ENCODE measurements at places on chromosomes 16 and 17.
A peak's percentile ranks its signal among the peaks of the same experiment; 100 is the strongest.

DNA sequence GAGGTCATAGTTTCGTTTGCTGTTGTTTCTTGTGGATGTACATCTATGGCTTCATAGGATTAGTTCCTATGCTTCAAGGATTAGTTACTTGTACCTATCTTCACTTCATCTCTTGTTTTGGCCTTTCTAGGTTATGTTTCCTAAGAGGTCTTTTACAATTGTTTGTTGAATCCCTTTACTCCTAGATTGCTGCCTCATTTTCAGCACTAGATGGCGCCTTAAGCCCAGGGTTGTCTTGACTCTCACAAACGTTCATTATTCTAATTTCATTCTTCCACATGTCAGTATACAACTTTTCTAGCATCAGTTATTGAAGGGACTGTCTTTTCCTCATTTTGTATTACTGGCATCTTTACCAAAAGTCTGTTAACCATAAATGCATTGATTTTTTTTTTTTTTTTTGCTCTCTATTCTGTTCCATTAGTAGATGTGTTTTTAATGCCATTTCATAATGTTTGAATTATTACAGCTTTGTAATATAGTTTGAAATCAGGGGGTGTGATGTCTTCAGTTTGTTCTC is 45.0 kb upstream of the NACA2 start:
- peak; percentile 19 for DNase-seq

DNA sequence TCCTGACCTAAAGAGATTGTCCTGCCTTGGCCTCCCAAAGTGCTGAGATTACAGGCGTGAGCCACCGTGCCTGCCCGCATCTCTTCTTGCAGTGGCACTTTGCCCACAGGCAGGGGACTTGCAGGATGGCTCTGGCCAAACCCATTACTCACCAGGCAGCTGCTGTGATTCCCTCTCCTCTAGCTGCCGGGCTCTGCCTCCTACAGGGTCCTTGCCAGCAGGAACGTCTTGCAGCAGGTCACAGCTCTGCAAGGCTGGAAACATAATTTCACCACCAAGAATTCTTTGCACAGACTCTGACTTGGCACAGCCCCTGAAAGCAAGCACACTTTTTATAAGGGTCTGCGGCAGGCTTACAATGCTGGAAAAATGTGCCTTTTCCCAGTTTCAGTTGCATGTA is 20.3 kb downstream of the COX4I1 start:
- no peak for DNase-seq

GRCh38 chr17:17183744-17184143 is 22.4 kb downstream of the PLD6 start:
- no peak for DNase-seq

GRCh38 chr16:48284772-48285409 is 37.6 kb upstream of the ABCC11 start:
- DNase-seq: no peak

DNA sequence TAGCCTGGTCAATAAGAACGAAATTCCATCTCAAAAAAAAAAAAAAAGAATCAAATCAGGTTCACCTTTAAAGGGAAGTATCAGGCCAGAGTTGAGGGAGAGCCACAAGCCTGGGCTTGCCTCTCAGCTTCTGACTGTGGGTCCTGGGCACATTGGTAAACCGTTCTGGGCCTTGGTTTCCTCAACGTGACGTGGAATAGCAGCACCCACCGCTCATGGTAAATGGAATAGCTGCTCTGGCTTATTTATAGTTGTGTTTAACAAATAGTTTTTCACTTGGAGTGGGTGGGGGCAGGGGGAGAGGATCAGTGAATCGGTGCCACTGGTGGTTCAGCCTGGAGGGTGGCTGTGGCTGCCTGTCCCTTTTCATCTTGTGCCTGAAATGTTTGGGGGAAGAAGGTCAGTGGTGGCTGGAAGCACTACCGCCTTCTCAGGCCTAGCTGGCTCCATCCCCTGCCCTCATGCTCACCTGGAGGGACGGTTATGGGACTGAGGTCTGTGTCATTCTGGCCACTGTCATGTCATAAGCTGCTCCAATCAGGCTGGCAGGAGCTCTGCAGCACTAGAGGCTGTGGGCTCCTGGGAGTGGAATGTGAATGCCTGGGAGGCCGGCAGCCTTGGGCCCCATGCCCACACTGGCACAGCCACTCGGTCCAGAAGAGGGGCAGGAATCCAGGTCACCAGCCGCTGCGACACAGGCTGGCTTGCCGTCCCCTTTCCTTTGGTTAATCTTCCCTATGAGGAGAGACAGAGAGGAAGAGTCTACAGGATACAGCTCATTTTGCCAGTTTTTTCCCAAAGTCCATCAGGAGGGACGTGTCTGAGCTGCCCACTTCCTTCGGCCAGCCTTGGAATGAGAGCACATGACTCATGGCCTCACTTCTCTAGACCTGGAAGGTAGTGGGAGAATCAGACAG is 27.0 kb downstream of the CCR7 start:
- DNase-seq: no peak

DNA sequence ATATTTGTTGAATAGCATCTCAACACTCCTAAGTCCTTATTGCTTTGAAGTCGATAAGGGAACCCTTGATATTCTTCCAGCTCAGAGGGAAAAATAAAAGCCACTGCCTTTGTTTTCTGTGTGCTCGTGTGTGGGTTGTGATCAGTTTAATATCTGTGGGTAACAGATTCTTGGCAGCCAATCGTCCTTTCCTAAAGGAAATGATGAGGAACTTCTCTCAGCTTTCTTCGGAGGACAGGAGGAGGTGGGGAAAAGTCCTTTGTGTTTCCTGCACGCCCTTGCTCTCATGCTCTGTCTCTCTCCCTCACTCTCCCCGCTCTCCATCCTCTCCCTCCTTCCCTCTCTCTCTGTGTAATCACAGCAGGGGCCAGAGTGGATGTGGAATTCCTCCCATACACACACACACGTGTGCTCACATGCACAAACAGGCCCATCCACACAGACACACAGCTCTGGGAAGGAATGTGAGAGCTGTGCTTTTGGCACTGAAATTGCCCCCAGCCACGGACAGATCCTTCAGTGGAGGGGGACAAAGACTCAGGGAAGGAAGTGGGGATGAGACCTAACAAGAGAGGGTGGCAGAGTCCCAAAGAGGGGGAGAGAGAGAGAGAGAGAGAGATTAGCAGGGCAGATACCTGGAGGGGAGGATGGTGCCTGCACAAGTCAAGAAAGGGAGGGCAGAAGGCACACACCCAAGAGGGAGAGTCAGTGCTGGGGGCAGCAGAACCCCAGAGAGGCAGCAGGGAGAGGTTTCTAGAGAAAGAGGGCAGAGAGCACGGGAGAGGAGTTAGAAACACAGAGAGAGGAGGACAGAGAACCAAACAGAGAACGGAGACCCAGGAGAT is 83.5 kb upstream of the PLCG2 start:
- no peak for DNase-seq

DNA sequence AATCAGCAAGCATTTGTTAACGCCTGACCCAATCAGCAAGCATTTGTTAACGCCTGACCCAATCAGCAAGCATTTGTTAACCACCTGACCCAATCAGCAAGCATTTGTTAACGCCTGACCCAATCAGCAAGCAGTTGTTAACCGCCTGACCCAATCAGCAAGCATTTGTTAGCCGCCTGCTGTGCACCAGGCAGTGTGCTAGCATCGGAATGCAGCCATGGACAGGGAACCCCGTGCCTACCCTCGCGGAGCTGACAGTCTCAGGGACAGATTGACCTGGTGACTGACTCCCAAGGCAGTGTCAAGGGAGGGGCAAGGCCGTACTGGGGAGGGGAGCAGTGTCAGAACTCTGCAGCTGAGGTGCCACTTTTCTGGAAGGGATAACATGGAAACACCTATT is 66.9 kb downstream of the ABR start:
- no peak for DNase-seq

DNA sequence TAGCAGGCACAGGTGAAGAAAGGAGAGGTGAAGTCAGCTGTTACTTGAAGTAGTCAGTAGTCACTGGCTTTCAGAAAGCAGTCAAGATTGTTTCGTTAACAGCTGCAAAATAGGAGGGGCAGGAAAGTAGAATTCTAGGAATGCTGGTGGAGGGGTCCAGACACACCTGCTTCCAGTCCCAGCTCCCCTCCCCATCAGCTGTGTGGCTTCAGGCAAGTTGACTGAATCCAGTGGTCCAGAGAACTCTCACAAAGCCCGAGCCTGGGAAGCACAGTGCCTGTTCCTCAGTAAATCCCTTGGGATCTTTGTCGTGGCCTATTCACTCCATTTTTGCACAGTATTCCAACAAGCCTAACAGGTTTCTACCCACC is 4.6 kb upstream of the SOCS1 start:
- no peak for DNase-seq

Measured in stimulated activated CD4-positive, alpha-beta T cell treated with anti-CD3 and anti-CD28 coated beads, Interleukin-12 subunit alpha, Interleukin-12 subunit beta, amount 100 ng/mL, for 48 hours (primary cell).